ENCODE measurements at places on chromosomes 2 and 18. TPM values are rescaled to one million over a fixed set of nuclear protein-coding genes. Genes with fewer than 3 reads are reported as not detected.

DNA sequence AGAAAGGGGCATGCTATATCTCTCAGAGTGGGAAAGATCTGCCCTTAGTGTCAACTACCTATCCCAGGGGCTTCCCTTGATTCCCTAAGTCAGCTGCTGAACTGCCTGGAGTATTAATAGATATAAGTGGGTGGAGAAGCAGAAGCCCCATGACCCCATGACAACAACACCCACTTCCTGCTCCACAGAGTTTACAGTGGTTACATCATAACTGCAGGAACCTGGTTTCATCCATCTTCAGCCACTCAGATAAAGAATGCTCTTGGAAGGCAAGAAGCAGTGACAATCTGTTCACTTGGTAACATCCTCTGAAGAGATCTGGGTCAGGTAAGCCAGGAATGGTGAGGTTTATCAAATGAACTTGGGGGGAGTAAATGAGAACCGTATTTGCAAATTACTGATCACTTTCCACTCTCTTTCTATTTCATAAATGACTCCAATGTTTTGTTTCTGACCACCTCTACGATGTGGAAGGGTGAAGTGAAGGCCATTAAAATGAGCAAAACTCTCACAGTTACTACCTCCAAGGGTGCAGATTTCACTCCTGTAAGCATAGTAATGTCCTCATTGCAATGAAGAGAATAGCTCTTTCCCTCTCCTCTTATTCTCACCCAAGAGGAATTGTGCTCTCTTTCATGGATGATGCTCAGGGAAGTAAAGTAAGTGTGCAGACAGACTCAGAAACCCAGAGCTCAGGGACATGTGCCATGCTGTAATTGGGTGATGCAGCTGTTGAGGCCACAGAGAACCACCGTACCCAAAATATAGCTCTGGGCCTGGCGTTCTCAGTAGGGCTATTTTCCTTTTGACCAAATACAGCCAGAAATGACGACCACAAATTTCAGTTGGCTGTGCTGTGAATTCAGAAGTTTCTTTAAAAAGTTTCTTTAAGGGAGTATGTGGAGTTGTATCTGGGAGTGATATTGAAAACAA lies 192.8 kb upstream of the APCDD1 start:
- no peak overlapping the region for H3K4me3 ChIP-seq
- H3K27ac ChIP-seq = no peak overlapping the region
- no peak for DNase-seq
- no peaks in the 10 kb centered on the region for H3K36me3 ChIP-seq

DNA sequence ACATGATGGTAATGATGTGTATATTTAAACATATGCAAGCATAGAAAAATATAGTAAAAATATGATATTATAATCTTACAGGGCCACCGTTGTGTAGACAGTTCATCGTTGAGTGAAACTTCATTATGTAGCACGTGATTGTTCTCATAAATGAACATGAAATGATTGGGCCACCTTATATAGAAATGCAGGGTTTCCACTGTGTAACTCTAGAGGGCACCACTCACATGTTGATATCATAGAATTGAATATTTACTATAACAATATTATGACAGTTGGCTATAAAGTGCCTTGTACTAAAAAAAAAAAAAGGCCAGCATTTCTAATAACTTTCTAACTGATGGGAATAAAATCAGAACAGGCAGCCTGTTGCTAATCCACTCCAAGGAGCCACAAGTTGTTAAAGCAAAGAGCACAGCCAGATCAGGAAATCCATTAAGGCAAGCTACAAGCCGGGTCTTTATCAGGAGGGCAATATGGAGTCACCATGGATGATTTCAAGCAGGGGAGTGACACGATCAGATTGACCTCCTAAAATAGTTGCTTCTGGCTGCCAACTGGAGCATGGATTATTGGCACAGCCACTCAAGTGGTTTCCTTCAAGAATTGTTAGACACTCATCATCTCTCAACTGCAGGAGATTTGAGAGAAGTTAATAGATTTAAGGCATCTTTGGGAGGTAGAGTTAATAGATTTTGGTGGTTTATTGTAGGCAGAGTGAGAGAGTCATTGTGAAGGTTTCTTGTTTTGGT lies 16.7 kb downstream of the IL1F10 start:
- H3K4me3 ChIP-seq = no peak overlapping the region
- no peaks in the 10 kb centered on the region for H3K36me3 ChIP-seq
- H3K4me1 ChIP-seq = no peaks in the 10 kb centered on the region
- DNase-seq = no peak
- H3K27ac ChIP-seq = no peak overlapping the region
- H3K27me3 ChIP-seq = peaks cover 6% of the 10 kb centered on the region

DNA sequence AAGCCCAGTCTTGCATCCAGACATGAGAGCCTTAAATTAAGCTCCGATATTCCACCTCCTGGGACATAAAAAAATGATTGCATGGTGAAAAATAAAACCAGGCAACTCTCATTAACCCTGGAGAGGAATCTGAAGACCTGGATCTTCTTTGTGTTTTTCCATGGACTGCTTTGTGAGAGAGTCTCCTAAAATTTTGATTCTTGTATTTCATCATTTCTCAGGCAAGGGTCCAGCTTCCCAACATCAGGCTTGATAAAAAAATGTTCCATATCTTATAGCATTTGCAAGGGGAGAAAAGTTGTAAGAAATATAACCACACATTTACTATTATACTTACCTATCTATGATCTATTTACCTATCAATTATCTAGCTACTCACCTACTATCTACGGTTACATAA lies 327.5 kb upstream of the SPHKAP start:
- no peaks in the 10 kb centered on the region for H3K36me3 ChIP-seq
- no peak for DNase-seq

G6PC2 gene
- total RNA-seq = not detected

GRCh38 chr18:59834267-59834666 lies 65.5 kb upstream of the PMAIP1 start:
- no peak overlapping the region for H3K4me3 ChIP-seq
- no peak for DNase-seq
- H3K4me1 ChIP-seq = peaks cover 27% of the 10 kb centered on the region
- H3K36me3 ChIP-seq = no peaks in the 10 kb centered on the region
- H3K27me3 ChIP-seq = no peaks in the 10 kb centered on the region
- peak overlapping the region; percentile 69 for H3K27ac ChIP-seq

DLX2 gene
- 0.16 TPM for total RNA-seq

- H3K27me3 ChIP-seq = no peaks in the 10 kb centered on the region
- no peak overlapping the region for H3K4me3 ChIP-seq
- H3K27ac ChIP-seq = no peak overlapping the region
- peaks cover 11% of the 10 kb centered on the region for H3K36me3 ChIP-seq
- no peak for DNase-seq
Measured at GRCh38 chr2:69755862-69756467, 14.0 kb downstream of the ANXA4 start.

GRCh38 chr2:179444056-179444455 lies 179.4 kb upstream of the SESTD1 start:
- peaks cover 2% of the 10 kb centered on the region for H3K4me1 ChIP-seq
- DNase-seq = no peak
- peaks cover 35% of the 10 kb centered on the region for H3K27me3 ChIP-seq

DNA sequence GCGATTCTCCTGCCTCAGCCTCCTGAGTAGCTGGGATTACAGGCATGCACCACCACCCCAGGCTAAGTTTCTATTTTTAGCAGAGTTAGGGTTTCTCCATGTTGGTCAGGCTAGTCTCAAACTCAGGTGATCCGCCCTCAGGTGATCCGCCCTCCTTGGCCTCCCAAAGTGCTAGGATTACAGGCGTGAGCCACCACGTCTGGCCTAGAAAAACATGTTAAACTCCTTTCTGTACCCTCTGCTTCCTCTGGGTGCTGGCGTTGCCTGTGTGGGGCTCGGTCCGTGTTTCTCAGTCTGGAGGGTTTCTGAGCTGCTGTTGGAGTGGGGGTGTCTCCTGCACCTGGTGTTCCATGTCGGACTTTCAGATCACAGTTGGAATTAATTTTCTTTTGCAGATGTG lies 17.9 kb downstream of the LDLRAD4 start:
- no peaks in the 10 kb centered on the region for H3K36me3 ChIP-seq
- H3K27me3 ChIP-seq = peaks cover 5% of the 10 kb centered on the region
- H3K4me3 ChIP-seq = no peak overlapping the region

INPP1 gene
- total RNA-seq = 4.2 TPM

DNA sequence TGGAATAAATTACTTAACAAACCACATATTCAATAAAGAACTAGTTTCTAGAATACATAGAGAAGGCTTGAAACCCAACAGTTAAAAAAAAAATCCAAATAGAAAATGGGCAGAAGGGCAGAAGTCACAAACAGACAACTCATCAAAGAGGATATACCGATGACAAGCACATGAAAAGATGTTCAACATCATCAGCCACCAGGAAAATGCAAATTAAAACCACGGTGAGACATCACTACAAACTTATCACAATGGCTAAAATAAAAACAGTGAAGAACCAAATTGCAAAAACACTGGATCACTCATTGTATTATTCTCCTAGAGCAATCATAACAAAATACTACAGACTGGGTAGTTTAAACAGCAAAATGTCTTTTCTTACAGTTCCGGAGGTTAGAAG lies 14.5 kb downstream of the SESTD1 start:
- H3K4me1 ChIP-seq = peaks cover 86% of the 10 kb centered on the region
- peak overlapping the region; percentile 5 for H3K4me3 ChIP-seq
- H3K36me3 ChIP-seq = peaks cover 23% of the 10 kb centered on the region
- H3K27ac ChIP-seq = peak overlapping the region; percentile 92
- no peak for DNase-seq

DNA sequence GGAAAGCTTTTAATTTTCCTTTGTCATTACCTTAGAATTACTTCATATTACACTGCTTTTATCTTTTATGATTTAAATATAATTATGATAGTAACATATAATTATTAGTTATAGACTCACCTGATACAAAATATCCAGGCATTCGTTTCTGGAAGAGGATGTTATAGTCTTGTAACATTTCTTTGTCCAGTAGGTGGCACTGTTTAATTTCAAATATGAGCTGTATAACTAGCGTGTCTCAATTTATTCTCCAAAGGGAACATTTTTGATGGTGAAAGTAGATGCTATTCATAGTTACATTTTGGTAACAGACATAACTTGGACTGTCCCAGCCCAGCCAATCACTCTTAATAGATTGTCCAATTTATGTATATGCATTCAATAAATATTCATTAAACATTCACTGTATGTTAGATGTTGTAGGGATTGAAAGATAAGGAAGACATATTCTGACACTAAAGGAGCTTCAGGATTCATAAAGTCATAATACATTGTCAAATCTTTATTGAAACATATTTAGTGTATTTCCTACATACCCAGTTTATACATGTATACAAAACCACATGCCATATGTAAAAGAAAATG lies 19.2 kb downstream of the DAW1 start:
- no peaks in the 10 kb centered on the region for H3K4me1 ChIP-seq
- no peak overlapping the region for H3K27ac ChIP-seq
- DNase-seq = no peak
- no peaks in the 10 kb centered on the region for H3K36me3 ChIP-seq
- H3K27me3 ChIP-seq = peaks cover 5% of the 10 kb centered on the region
- no peak overlapping the region for H3K4me3 ChIP-seq

- no peaks in the 10 kb centered on the region for H3K4me1 ChIP-seq
- no peak overlapping the region for H3K4me3 ChIP-seq
- DNase-seq = no peak
- no peaks in the 10 kb centered on the region for H3K27me3 ChIP-seq
- H3K27ac ChIP-seq = no peak overlapping the region
Measured at GRCh38 chr2:166516712-166517303, 22.8 kb upstream of the SCN7A start.

GRCh38 chr2:196181484-196181883 lies 10.1 kb upstream of the STK17B start:
- peaks cover 78% of the 10 kb centered on the region for H3K4me1 ChIP-seq
- no peaks in the 10 kb centered on the region for H3K27me3 ChIP-seq
- no peak overlapping the region for H3K4me3 ChIP-seq
- no peaks in the 10 kb centered on the region for H3K36me3 ChIP-seq
- DNase-seq = no peak

DNA sequence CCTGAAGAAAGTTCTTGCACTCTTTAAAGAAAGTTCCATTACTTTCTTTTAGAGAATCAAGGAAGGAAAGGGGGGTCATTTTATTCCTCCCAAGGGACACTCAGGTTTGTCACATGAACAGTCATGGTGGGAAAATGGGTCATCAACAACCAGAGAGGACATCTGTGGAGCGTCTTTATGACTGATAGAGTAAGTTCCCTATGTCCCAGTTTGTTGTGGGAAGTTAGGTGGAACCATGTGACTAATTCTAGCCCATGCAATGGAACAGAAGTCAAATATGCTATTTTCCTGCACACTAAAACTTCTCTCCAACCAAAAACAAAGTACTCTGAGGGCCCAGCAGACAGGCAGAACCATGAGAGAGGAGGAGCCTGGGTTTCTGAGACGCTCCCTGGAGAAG lies 165.6 kb upstream of the SERTAD2 start:
- H3K27ac ChIP-seq = peak overlapping the region; percentile 89
- peaks cover 45% of the 10 kb centered on the region for H3K4me1 ChIP-seq
- no peaks in the 10 kb centered on the region for H3K27me3 ChIP-seq
- no peaks in the 10 kb centered on the region for H3K36me3 ChIP-seq

- no peaks in the 10 kb centered on the region for H3K36me3 ChIP-seq
- H3K4me3 ChIP-seq = no peak overlapping the region
- H3K27ac ChIP-seq = no peak overlapping the region
- H3K4me1 ChIP-seq = peaks cover 1% of the 10 kb centered on the region
Measured at GRCh38 chr2:144224472-144224871, 295.4 kb downstream of the ZEB2 start.

C2orf66 gene
- total RNA-seq = not detected
